NCI-H2029 (cell line): ENCODE measurements at places on chromosomes 13 and 19.

DNA sequence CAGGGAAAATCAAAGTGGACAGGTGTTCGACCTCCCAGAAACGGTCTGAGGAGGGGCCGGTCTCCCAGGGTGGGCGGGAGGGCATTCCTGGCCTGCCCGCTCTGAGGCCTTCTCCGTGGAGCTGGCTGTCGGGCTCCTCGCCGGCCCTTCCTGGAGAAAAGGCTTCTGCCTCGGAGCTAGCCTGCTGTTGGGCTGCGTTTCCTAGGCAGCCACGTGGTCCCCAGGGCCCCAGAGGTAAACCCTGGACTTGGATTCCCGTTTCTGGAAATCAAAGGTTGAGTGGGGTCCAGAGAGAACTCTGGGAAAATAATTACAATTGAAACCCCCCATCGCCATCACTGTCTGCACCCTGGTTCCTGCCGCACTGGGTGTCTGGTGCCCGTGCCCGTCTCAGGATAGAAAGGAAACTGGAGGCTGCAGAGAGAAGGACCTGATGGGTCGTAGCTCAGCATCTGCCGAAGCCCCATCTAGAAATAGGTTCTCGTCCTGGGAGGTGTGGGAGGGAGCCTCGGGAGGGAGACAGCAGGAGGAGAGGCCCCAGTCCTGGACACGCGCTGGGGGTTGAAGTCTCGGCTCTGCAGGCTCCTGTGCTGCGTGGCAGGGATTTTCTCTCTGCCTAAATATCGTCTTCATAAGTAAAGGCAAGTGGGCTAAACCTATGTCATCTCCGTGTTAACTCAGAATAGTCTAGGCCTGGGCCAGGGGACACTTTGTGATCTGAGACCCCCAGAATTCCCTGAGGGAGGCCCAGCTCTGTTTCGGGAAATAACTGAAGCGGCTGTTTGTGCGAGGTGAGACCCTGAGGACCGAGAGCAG lies 7.7 kb upstream of the PROZ start:
- no peak for DNase-seq

GRCh38 chr13:94711561-94712286 lies 621 bp downstream of the SOX21 start:
- no peak for DNase-seq

DNA sequence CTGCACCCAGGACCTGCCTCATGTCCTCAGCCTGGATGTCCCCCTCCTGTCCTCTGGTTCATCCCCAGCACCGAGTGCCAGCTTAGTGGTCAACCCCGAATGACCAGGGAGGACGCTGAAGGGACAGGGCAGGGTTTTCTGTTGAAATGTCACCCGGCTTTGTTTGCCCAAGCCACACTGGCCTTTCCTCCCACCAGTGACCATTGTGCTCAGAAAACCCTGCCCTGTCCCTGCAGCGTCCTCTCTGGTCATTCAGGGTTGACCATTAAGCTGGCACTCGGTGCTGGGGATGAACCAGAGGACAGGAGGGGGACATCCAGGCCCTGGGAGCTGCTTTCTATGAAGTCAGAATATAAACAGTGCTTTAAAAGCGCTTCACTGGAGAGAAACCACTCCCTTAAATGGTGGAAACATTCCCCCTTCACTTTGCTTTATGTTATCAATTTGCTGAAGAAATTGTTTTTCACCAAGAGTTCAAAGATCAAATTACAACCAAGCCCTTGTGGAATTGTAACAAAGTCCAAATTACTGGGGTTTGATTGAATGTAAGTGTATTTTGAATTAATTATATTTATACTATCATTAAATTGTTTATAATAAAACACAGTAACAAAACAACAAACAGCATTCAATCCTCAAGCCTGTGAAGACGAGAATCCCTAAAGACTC lies 21.4 kb downstream of the CARS2 start:
- DNase-seq = no peak

DNA sequence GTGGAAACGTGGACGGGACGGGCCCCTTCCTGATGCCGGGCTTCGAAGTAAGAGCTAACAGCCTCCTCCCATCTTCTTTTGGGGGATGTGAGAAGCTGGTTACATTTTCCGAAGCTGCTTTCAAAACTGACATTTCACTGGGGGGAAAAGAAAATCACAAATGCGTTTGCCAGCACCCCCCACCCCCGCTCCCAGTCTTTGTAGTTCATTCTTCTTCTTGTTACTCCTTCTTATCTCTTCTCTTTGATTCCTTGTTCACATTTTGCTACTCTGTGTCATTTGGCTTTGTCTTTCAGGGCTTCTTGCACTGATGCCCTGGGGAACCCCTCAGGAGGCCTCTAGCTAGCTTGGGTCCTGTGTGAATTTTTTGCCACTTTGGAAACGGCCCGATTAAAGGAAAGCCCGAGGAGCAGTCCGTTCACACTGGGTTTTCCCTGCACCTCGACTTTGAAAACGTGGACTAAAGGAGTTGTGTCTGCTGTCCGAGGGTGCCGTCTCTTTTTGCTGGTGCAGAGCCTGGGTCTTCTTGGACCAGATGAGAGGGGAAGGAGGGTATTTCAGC lies 1.3 kb downstream of the CARM1 start:
- DNase-seq = no peak

DNA sequence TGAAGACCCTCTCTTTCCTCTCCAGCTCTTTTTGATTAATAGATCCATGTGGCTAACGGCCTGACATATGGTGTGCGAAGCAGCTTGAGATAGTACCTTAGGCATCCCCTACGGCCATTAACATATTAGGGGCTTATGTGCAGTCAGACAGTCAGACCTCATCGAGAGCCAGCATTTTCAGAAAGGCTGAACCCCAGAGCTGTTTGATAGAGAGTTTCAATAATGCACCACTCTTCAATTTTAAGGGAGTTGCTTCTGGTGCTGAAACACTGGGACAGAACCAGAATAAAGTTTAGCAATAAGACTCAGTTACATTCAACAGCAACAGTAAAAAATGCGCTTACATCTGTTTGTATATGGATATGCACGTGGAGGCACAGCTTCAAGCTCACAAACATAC lies 10.8 kb downstream of the POU4F1 start:
- DNase-seq = no peak

DNA sequence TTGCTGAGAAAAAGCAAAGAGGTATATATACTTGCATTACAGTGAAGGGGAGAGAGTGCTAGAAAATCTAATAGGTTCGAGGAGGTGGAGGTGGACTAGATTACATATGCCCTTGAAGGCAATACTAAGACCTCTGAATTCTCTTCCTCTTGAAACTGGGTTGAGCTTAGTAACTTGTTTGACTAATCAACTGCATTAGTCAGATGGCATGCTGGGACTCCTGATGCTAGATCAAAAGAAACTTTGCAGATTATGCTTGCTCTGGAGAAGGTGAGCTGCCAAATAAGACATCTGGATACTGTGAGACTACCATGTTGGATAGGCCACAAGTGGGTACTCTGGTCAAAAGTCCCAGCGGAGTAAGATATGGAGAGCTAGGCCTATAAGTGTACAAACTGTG lies 331.3 kb downstream of the KLF5 start:
- DNase-seq = no peak

DNA sequence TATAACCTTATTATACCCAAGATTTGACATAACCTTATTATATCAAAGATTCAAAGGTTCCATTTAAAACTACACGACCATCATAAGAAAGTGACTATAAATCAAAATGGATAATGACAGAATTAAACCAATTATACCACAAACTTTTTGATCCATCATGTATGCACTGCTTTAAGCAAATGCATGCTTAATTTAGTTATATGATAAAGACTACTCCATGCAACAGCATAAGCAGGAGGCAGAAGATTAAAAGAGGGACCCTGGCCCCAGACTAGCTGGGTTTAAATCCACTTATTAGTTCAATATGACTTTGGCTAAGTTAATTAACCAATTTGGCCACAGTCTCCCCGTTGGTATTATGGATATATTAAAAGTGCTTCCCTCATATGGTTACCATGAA lies 11.4 kb downstream of the EFNB2 start:
- no peak for DNase-seq

DNA sequence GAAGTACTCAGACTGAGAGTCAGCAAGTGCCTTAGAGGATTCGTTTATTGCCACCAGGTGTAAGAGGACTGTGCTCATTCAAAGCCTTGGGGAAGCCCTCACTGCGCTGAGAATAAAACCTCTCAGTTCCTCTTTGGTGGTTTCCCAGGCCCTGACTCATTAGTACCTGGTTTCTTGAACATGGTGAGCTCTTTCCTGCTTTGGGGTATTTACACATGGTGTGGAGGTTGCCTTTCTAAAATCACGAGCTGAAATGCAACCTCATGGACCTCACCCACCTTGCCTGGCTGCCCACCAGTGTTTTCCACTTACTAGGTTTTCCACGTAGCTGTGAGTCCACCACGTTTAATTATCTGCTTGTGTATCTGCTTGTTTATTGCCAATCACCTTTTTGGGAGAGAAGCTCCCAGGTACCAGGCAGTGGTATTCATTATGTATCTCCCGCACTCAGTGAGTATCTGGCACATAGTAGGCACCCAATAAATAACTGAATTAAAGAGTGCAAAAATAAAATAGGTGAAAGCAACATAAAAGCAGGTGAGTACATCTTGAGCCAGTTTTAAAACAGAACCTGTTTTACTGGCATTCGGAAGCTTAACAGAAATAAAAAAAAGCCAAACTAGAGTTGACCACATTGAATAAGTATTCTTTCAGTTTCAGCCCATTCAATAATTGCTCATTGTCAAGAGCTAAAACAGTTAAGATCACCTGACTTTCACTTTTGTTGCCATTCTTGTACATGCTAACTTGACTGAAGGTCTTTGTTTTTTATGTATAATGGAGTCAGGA lies 533.0 kb downstream of the MYO16 start:
- peak; percentile 67 for DNase-seq

- no peak for DNase-seq
Observed at GRCh38 chr19:1389033-1389940, 5.6 kb downstream of the NDUFS7 start.

DNA sequence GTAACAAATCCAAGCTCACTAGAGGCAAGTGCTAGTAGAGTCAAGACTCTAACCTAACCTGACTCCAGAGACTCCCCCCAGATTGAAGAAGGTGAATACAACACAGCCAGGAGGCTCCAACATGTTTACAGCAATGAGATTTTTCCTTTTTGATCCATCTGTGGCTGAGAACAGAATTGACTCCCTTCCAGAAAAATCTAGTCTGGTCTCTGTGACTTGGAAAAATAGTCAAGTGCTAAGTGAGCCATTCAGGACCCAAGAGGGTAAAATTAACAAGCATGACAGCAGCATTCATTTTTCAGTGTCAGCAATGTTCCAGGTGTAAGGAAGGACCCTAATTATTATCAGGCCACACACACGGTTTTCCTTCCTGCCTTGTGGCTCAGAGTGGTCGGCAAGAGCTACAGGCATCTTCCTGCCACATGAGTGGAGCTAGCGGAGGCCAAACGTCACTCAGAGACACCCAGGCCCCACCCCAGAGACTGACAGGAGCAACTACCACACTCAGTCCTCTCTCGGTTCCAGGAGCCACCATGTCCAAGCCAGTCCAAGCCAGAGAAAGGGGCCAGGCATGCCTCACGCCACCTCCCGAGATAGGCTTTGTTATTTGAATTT lies 395.1 kb downstream of the FOXO1 start:
- DNase-seq = no peak

GRCh38 chr19:51594774-51595109 lies 23.7 kb downstream of the ZNF175 start:
- no peak for DNase-seq
